ENCODE measurements at places on chromosomes 11 and 22. TPM values are rescaled to one million over a fixed set of nuclear protein-coding genes. Genes with fewer than 3 reads are reported as not detected.

FGF4 gene
- not detected for total RNA-seq

DNA sequence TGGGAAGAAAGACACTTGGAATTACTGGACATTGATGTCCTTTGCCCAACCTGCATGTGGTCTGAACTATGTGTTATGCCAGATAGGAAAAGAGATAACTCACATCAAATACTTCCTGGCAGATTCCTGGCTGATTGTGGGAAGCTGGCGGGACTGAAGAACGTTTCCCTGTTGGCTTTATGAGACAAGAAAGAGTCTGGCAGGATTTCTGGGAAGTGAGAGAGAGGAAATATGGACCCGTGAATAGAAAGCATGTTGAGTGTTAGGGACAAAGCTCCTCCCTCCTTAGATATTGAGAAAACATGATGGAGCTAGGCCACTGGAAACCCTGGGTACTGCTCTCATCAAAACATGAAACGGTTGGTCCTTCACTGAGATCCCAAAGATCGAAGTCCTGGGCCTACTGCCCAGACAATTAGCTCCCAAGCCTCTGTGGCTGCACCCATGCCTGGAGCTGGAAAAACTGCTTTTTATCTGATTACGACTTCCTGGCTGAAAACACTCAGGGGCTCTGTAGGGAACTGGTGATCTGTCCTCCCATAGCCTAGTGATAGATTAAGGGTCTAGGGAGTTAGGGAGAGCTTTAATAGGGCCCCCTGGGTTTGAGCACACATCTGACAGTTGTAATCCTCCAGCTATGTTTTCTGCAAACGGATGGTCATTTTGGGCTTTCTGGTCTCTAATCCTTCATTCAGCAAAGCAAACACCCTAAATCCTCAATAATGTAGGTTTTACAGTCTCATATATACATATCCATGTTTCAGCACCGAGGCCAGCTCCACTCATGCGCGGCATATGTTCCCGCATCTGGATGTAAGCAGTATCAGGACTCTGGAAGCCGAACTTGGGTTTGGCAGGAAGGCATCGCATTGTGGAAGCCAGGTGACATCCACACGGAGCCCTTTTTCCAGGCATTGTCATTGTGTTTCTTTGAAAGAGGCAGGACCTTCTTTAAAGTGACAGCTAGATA is 6.1 kb upstream of the B3GAT1 start:
- DNase-seq = no peak

DNA sequence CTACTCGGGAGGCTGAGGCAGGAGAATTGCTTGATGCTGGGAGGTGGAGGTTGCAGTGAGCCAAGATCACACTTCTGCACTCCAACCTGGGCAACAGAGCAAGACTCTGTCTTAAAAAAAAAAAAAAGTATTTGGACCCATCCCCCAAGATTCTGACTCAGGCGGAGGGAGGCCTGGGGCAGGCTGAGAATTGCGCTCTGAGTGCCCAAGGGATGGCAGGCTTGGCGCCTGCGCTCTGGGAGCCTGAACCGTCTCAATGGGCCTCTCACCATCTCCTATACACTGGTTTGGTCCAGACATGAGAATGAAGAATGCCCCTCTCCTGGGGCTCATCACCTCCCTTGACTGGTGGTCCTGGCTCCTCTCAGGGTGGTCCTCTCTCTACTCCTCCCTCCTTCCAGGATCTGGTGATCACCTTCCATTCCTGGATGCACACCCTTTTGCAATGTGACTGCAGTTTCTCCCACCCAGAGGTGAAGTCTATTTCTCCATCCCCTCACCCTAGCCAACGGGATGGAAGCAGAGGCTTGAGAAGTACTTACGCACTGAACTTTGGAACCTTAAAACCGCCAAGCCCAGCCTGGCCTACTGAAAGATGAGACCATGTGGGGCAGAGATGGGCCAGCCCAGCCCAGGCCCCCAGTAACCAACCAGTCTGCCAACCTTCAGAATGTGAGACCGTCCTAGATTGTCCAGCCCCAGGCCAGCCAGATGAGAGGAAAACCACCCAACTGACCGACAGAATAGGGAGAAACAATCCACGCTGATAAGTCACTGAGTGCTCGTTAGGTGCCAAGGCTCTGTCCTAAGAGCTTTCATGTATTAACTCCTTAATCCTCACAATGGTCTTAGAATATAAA is 4.9 kb downstream of the POLR3H start:
- no peak for DNase-seq

C22orf15 gene
- not detected for total RNA-seq

LIF gene
- 11.7 TPM for total RNA-seq

DNA sequence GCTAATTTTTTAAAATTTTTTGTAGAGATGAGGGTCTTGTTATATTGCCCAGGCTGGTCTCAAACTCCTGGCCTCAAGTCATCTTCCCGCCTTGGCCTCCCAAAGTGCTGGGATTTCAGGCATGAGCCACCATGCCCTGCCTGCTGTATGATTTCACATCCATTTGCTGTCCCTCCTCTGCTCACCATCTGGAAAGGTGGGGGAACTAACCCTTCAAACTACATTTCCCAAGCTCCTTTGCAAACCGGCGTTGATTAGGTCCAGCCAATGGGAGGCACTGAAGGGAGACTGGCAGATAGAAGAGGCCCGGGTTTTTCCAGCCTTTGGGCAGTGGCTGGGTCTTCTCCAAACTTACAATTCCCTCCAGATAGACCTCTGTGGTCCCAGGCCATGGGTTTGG is 19.3 kb downstream of the RFPL1 start:
- no peak for DNase-seq

- DNase-seq = no peak
Measured at GRCh38 chr22:36079041-36079440, 50.4 kb upstream of the RBFOX2 start.

DNA sequence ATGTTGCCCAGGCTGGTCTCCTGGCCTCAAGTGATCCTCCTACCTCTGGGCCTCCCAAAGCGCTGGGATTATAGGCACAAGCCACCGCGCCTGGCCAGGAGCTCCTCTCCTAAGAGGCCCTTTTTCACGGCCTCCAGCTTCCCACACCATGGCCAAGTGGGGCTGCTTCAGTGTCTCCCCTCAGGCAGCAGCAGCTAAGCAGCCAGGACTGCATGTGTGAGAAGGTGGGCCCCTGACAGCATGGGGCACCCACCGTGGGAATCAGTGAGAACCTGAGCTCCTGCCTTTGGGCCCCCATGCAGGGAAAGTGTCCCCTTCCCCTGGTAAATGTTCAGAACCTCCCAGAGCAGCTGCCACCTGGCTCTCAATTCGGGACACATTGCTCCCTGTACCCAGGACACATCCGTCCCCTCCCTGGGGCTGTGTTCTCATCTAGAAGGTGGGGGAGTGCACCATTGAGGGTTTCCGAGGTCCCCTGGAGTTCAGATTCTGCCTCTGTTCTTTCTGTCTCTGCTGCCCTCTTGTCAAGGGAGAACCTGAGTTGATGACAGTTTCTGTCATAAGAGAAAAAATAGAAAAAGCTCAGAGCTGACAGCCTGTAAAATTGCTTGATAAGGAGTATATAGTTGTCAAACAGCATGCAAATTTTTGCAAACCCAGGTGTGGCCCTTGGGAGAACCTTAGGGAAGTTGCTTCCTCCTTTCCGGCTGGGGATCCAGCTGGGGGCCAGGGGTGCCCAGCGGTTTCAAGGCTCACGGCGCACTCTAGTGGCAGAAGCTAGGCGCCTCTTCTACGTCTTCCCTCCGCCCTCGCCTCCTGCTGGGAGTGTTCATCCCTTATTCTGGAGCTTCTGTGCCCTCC is 29.7 kb downstream of the FAM83F start:
- peak; percentile 88 for DNase-seq

- no peak for DNase-seq
Measured at GRCh38 chr11:99241066-99241465, 220.3 kb downstream of the CNTN5 start.

LYVE1 gene
- 31.3 TPM for total RNA-seq

MRGPRE gene
- total RNA-seq = not detected

DNA sequence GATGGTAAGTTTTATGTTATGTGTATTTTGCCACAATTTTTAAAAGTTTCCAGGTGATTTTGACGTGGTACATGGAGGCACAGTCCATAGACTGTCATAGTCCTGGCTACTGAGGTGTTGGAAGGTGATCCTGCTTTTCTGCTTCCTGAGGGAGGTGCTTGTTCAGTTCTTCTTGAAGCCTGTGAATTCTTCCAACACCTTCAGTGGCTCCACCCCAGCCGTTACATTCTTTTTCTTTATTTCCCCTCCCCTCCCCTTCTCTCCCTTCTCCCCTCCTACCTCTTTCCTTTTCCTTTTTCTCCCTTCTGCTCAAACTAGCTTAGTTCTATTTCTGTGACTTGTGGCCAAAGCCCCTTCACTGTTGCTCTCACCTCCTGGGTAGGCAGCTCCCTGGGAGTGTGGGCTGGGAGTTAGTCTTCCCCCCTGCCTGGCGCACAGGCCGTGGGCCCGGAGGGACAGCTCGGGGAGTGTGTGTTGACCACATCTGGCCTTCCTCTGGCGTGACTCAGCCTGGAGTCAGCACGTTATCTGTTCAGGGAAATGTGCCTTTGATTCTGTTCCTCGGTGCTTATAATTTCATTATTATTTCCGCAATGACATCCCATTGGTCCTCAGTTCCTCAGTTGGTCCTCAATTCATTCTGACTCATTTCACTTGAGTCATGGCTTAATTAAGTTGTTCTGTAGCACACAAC is 566.2 kb downstream of the TBC1D22A start:
- no peak for DNase-seq

DNA sequence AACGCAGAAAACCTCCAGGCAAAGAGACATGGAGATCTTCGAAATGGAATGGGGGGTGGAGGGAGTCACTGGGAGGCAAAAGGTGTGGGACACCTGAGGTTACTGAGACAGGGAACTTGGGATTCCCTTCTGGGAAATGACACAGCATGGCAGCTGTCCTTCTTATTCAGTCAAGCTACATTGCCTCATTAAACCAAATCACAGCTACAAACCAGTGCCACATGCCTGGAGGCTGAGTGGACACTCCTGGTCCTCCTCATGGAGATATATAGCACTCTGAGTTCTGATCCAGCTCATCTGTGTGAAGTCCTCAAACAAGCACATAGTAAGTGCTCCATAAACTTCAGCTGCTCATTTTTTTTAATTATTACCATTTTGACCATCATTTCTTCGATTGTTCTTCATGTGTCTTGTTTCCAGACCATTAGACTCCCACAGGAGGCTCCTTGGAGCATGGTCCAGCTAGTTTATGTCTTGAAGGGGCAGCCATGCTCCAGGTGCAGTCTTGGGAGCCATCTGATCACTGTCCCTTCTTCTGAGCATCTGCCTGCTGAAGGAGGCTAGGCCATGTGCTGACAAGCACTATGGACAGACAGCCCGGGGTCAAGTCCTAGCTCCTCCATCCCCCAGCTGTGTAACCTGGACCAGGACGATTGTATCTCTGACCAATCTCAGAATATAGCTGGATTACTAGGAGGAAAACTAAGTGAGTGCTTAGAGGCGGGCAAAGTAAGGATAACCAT is 9.7 kb upstream of the FXYD2 start:
- no peak for DNase-seq

DNA sequence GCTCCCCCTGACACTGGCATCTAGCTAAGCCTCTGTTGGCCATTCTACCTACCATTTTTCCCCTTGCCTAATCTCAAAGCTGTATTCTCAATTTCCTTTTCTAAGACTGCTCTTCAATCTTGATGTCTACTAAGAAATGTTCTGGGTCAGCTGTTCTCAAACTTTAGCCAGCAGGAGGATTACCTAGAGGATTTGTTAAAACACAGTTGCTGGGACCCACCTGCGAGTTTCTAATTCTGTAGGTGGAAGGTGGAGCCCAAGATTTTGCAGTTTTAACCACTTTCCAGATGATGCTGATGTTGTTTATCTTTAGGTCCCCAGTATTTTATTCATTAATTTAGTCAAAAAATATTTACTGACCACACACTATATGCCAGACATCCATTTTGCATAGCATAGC is 9.3 kb upstream of the ARHGAP42 start:
- no peak for DNase-seq

DNA sequence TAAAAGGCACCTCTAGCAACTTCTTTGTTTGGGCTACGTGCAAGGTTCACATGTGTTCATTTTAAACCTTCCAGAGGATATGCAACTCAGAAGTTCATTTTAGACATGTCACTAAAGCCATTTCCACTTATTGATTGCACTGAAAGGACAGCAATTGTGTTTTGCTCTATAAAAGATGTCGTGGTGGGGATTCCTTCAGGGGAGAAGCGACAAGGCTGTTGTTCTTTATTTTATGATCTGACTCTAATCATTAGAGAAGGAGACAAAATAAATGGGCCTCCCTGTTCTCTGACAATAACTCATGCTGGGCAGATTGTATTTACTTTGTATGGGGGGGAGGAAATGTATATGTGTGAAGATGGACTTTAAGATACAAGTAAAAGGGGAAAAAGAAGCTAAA is 370.1 kb upstream of the ARHGAP42 start:
- DNase-seq = no peak

GRM5 gene
- total RNA-seq = not detected

GLYATL2 gene
- not detected for total RNA-seq

DNA sequence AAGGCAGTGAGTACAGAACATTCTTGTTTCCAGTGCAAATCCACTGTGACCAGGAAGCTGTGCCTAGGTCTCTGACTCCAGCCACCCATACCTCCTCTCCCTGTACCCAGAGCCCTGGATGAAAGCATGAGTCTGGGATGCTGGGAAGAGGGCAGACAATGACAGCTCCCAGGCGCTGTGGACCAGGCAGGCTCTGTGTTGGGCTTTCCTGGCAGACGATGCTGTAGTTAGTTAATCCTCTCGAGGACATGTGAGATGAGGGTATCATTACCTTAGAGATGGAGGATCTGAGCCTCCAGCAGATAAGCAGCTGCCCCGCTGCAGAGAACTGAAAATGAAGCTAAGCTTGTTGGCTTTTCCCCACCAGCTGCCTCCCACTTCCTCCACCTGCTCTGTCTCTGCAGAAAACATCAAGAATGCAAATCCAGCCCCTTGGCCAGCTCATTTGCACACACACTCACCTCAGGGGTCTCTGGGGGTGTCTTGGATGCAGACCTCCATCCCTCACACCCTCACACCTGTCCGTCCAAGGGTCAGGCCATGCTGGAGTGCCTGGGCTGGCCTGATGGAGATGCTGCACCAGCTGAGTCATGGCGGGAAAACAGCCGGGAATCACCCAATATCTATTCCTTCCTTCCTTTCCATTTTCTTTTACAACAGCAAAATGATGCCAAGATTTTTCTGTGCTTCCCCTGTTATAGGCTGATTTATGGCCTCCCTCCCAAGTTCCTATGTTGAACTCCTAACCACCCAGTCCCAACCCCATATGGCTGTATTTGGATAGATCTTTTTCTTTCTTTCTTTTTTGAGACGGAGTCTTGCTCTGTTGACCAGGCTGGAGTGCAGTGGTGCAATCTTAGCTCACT is 94.9 kb upstream of the SEPTIN5 start:
- no peak for DNase-seq

DNA sequence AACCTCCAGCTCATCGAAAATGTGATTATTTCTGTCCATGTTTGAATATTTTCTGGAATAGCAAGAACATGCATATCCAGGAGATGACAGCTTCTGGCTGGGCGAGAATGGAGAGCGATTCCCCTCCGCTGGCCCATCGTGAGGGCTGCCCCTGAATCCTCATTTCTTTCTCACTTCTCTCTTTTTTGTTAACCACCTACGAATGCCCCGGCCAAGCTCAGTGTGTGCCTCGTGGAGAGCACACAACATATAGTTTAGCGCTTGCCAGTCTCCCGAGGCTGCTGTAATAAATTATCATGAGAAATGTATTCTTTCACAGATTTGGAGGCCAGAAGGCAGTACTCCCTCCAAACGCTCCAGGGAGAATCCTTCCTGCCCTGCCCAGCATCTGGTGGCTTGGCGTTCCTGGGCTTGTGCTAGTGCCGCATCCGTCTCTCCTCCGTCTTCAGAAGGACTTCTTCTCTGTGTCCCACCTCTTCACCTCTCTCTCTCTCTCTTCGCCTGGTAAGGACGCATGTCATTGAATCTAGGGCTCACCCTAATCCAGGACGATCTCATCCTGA is 1306.0 kb downstream of the TBC1D22A start:
- no peak for DNase-seq

PRODH gene
- 10.2 TPM for total RNA-seq

OR52A1 gene
- total RNA-seq = not detected

Data from left colon (tissue), 2 donors.